ENCODE measurements at places on chromosomes 16 and 17. TPM values are rescaled to one million over a fixed set of nuclear protein-coding genes. Genes with fewer than 3 reads are reported as not detected.

The UMOD gene
- not detected for total RNA-seq

The TMEM114 gene
- total RNA-seq = not detected

The ABCA10 gene
- 12.7 TPM for total RNA-seq

The HOXB2 gene
- 21.1 TPM for total RNA-seq

The FKBP10 gene
- 16.8 TPM for total RNA-seq

The HNF1B gene
- total RNA-seq = not detected

The SOST gene
- not detected for total RNA-seq
